NCI-H524 (cell line): ENCODE measurements at places on chromosomes 16 and 17.

DNA sequence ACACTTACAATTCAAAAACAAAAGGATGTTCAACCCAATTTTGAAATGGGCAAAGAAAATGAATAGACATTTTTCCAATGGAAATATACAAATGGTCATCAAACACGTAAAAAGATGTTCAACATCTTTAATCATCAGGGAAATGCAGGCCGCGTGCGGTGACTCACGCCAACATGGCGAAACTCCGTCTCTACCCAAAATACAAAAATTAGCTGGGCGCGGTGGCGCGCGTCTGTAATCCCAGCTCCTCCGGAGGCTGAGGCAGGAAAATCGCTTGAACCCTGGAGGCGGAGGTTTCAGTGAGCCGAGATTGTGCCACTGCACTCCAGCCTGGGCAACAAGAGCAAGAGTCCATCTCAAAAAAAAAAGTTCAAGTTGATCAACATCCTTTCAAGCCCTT, 1.8 kb upstream of the CLUAP1 start:
- no peak for DNase-seq

GRCh38 chr17:12815642-12816141, 26.4 kb downstream of the ARHGAP44 start:
- DNase-seq = no peak

DNA sequence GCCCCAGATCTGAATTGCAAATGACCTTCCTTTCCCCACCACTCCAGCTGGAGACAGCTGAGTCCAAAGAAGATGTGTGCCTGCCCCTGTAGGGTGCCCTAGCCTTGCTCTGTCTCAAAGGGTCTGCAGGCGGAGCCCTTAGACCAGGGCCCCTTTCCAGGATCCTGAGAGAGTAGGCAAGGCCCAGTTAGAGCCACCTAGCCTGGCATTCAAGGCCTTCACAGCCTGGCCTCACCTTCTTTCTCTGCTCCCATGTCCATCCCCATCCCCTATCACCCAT, 66.6 kb upstream of the LHX1 start:
- no peak for DNase-seq

GRCh38 chr16:75265911-75266701, 14.7 kb upstream of the BCAR1 start:
- peak; percentile 40 for DNase-seq

DNA sequence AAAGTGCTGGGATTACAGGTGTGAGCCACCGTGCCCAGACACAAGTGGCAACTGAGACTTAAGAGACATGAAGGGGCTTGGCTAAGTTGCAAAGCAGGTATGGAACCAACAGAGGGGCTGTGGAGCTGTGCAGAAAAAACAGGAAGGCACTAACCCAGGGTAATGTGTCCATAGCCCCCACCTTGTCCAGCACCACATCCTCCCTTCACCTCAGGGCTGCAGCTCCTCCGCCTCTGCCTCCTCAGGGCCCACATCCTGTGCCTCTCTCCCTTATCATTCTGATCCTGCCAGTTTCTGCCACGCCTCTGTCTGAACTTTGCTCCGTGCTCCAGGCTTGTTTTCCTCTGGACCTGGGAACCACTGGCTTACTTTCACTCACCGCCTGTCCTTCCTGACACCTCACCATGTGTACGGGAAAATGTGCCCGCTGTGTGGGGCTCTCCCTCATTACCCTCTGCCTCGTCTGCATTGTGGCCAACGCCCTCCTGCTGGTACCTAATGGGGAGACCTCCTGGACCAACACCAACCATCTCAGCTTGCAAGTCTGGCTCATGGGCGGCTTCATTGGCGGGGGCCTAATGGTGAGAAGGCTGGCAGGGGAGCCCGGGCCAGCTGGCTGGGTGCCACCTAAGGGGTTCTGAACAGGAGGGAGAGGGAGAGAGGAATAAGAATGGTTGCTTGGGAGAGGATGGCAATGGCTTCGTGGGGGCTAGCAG, at the start of gene TM4SF5:
TM4SF5 (plus strand) TSS at position 368 of the 716 bp plus-strand sequence; CDS start at position 405, 37 bp downstream.
- no peak for DNase-seq

DNA sequence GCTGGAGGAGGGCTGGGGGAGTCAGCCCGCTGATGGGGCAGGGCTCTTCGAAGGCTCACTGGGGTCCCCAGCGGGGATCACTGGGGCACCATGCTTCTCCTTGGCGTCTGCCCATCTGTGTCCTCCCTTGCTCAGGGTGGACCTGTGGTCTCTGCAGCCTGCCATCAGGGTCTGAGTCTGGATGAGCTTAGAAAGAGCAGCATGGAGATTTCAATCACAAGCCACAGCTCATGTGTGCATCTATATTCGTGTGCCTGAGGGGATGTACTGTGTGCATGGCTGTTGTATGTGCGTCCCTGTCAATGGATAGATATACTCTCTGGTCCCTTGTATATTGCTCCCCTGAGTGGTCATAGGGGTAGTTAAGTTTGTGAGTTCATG, 126.6 kb upstream of the SDK2 start:
- no peak for DNase-seq

GRCh38 chr16:12144355-12144754, 167.8 kb downstream of the SNX29 start:
- no peak for DNase-seq
